Cerebellum (tissue), 4 donors: ENCODE measurements at places on chromosomes 6 and 20.

- no peak for DNase-seq
Measured at GRCh38 chr6:85705220-85705619, 62.5 kb upstream of the SYNCRIP start.

- no peak for DNase-seq
Measured at GRCh38 chr6:87481931-87482330, 9.2 kb downstream of the SLC35A1 start.

DNA sequence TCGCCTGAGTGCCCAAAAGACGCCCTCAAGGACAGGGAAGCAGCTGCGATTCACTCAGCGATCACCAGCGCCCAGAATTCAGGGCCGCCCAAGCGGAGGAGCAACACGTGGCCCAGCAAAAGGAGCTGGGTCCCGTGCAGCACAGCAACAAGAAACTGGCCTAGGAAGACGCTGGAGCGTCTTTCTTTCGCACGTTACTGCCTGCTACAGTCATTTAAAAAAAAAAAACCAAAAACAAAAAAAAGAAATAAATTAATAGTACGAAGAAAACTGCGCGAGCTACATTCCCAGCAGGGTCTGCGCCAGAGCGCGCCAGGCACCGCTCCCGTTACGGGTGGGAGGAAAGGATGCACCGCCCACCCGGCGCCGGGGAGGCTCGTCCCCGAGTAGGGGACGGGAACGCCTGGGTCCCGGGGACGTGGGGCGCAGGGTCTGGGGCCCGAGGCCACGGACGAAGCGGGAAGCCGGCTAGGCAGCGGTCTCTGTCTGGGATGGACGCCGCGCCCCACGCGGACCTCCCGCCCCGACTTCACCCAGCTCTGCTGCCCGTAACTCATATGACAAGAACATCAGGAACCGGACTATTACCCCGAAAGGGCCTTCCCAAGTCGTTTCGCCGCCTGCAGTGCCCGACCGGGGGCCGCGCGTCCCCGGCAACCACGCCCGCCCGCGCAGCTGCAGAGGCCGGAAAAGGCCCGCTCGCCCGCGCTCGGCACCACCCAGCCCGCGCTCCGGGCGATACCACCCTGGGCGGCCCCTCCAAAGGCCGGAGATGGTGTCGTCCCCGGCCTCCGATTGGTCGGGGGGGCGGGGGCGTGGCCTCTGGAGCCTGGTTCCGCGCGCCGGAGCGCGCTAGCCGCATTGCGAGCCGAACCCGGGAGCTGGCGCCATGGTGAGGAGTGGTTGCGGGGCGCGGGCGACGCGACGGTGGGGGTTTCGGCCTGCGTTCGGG is at the start of gene NOP56:
Gene NOP56, plus strand, starts transcription at position 861 of the 952 bp plus-strand sequence. Its CDS starts 29 bp downstream, at position 890.
- peak; percentile 93 for DNase-seq

GRCh38 chr6:140661691-140662090 is 1287.2 kb upstream of the CITED2 start:
- no peak for DNase-seq

GRCh38 chr20:64160118-64160517 is 4.1 kb upstream of the MYT1 start:
- DNase-seq = no peak

GRCh38 chr6:158284007-158284875 is 28.0 kb upstream of the TULP4 start:
- peak; percentile 28 for DNase-seq

GRCh38 chr6:134549854-134550253 is 231.9 kb upstream of the SGK1 start:
- no peak for DNase-seq

- DNase-seq = no peak
Measured at GRCh38 chr6:75735491-75736186, 13.4 kb upstream of the MYO6 start.

GRCh38 chr6:149217466-149217888 is 100.0 kb upstream of the TAB2 start:
- DNase-seq = no peak

GRCh38 chr6:21149470-21149869 is 444.1 kb upstream of the SOX4 start:
- DNase-seq = no peak

GRCh38 chr6:163777716-163778115 is 363.2 kb downstream of the QKI start:
- no peak for DNase-seq

- no peak for DNase-seq
Measured at GRCh38 chr20:38158701-38159351, 6.2 kb downstream of the TGM2 start.

DNA sequence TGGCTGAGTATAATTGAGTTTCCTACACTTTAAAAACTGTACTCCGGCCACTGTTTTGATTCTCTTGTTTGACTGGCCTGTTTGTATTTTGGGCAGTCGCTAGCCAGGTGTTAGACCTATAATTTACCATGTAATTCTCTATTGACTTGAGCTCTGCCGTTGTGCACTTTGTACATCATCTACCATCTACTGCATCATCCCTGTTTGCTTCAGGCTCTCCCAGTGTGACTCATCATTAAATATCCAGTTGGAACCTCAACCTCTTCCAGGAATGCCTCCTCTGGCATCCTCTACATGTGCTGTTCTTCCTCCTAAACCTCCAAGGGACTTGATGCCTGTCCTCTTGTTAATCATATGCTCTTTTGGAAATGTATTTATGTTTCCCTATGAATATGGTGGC is 72.3 kb downstream of the FARS2 start:
- no peak for DNase-seq
